ENCODE measurements at places on chromosomes 1 and 21.

DNA sequence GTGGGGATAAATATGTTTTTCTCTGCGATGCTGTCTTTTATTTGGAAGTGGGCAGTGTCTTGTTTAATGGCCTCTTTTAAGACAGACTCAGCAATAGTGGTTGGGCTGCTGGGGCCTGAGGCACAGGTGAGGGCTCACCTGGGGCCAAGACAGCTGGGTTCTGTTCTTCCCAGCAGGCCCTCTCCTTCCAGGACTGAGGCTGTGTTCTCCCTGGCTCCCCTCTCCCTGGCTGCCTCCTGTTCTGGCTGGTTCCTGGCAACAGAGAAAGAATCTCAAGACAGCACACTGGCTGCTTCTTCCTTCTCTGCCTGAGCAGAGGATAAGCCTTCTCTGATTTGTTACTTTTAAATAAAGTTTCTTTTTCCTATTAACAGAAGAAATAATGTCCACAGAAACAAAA lies 7.4 kb upstream of the GRHL3 start:
- DNase-seq = no peak
- H3K36me3 ChIP-seq = no peaks in the 10 kb centered on the region
- peaks cover 3% of the 10 kb centered on the region for H3K27me3 ChIP-seq
- no peak overlapping the region for H3K27ac ChIP-seq
- H3K4me3 ChIP-seq = no peak overlapping the region

GRCh38 chr1:54124472-54124871 lies 28.3 kb downstream of the CDCP2 start:
- no peak overlapping the region for H3K27ac ChIP-seq
- H3K27me3 ChIP-seq = peaks cover 16% of the 10 kb centered on the region
- no peak overlapping the region for H3K4me3 ChIP-seq
- H3K4me1 ChIP-seq = peaks cover 10% of the 10 kb centered on the region
- DNase-seq = no peak

DNA sequence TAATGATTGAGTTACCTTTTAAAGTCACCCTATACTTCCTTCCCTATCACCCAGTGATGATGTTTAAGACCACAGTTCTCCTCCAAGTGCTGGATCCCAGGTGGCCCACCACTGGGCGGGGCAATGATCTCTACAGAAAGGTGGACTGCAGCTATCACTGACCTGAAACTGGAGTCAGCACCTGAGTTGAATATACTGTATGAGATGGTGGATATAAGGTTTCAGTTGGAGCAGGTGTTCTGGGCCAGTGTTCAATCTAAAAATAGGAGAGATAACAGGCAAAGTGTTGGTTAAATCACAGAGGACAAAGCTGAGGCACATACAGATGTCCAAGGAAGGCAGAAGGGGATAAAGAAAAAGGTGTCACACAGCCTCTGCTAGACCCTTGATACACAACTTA lies 96.6 kb downstream of the SIPA1L2 start:
- H3K4me3 ChIP-seq = no peak overlapping the region
- no peak for DNase-seq
- no peak overlapping the region for H3K27ac ChIP-seq
- peaks cover 25% of the 10 kb centered on the region for H3K4me1 ChIP-seq

DNA sequence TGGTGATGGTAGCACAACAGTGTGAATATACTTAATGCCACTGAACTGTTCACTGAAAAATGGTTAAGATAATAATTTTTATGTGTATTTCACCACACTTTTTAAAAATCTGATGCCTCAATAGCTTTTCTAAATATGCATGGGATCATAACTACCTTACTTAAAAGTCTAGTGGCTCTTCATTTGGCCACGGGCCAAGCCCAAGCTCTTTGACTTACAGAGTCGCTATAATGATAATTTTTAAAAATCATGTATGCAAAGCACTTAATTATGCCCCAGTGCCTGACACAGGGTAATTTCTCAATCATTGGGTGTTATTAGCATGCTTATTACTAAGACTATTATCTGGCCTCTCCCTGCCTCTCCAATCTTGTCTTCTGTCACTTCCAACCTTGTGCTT lies 7.6 kb upstream of the CNN3 start:
- no peak overlapping the region for H3K4me3 ChIP-seq
- H3K27ac ChIP-seq = peak overlapping the region; percentile 81
- H3K27me3 ChIP-seq = no peaks in the 10 kb centered on the region
- H3K36me3 ChIP-seq = no peaks in the 10 kb centered on the region
- H3K4me1 ChIP-seq = peaks cover 55% of the 10 kb centered on the region

DNA sequence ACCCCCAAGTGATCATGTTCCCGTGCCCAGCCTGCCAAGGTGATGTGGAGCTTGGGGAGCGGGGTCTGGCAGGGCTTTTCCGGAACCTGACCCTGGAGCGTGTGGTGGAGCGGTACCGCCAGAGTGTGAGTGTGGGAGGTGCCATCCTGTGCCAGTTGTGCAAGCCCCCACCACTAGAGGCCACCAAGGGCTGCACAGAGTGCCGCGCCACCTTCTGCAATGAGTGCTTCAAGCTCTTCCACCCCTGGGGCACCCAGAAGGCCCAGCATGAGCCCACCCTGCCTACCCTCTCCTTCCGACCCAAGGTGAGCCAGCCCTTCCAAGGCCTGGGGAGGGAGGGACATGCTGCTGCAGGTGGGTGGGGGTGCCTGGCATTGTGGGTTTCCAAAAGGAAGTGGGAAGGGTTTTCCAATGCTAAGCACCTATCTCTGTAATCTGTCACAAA lies 2.3 kb downstream of the TRIM46 start:
- H3K36me3 ChIP-seq = peaks cover 15% of the 10 kb centered on the region
- DNase-seq = no peak
- no peaks in the 10 kb centered on the region for H3K27me3 ChIP-seq
- no peak overlapping the region for H3K27ac ChIP-seq
- H3K4me1 ChIP-seq = peaks cover 34% of the 10 kb centered on the region

All from osteocyte (in vitro differentiated cells).